Hippocampal formation (tissue), 2 donors: ENCODE measurements at places on chromosomes 1 and 21.

- peak; percentile 24 for DNase-seq
These were observed 7.8 kb upstream of the CHI3L2 start for GRCh38 chr1:111219557-111220286.

- no peak for DNase-seq
These were observed 55.3 kb downstream of the DOP1B start for GRCh38 chr21:36211660-36212512.

GRCh38 chr1:190699165-190699564 is 221.5 kb upstream of the BRINP3 start:
- no peak for DNase-seq

GRCh38 chr1:54792686-54793282 is 8.3 kb downstream of the TTC22 start:
- no peak for DNase-seq

- DNase-seq, result no peak
These were observed 70.5 kb downstream of the TTLL7 start for GRCh38 chr1:83928396-83928795.

GRCh38 chr21:14616380-14617039 is 70.4 kb upstream of the SAMSN1 start:
- no peak for DNase-seq

DNA sequence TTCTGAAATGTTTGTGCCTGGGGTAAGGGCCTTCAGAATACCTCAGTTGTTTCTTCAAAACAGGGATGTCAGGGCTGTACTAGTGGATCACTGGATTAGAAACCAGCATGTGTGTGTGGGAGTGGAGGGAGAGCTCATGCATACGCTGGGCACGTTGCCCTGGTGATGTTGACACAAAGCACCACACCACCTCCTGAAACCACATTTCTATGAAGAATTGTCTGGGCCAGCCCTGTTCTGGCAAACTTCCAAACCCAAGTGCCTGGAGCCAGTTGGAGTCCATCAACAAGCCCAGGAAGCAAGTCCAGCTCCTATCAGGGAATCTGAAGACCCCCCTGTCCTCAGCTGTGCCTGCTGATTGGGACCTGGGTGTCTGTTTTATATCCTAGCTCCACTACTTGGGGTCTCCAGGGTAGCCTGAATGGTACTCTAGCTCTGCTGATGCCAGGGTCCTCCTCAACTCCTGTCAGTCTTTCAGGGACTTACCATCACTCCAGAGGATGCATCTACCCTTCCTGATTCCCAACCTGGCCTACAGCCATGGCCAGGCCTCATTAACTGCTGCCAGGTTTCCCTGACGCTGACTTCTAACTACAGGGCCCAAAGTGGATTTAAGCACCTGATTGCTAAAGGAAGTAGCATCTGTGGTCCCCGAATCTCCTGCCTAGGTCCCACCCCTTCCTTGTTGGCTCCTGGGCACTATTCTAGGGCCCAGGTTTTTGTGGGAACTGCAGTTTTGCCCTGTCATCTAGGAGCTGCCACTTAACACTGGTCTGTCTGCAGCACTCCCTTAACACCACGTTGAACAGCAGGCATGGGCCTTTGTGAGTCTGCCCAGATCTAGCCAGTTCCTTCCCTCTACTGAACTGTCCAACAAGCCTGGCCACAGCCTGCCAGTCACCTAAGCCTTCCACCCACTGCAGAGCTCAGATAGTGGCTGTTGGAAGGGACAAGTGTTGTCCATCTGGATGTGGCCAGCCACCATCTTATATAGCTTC is 45.5 kb downstream of the LPAR3 start:
- peak; percentile 25 for DNase-seq

DNA sequence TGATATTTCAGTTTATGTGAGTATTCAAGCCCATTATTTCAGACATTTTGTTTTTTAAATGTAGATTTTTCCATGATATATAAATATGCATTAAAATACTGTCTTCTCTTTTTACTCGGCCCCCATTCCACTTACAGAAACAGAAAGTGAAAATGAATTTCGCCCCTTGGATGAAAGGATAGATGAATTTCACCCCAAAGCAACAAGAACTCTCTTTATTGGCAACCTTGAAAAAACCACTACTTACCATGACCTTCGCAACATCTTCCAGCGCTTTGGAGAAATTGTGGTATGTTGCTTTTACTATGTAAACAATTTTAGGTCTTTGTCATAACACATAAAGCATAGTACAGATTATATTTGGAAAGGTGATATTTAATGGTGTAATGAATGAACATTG is 59.9 kb downstream of the ZBTB17 start:
- DNase-seq, result no peak

- no peak for DNase-seq
These were observed 1.8 kb downstream of the RNF220 start for GRCh38 chr1:44406737-44407429.

GRCh38 chr21:32359719-32360260 is 33.0 kb downstream of the URB1 start:
- no peak for DNase-seq

DNA sequence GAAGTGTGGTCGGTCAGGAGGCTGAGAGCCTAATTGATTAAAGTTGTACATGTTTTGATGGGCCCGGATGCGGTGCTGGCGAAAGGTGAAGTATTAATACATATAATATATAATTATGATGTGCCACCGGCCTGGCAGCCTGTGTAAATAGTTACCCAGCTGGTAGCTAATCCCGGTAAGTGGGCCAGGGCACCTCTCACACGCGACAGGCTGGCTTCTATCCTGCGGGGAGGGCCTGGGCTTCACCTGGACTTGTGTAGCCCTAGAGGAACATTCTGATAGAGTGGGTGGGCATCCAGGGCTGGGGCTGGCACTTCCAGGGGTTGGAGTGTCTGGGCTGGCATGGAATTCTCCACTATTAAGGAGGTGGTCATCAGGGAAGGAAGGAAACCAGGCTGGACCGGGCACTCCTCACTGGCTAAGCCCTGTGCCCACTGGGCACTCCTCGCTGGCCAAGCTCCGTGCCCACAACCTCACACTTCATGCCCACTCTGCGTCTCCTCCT is 48.3 kb downstream of the IGSF21 start:
- DNase-seq, result no peak

GRCh38 chr1:93685918-93686317 is 4.3 kb upstream of the BCAR3 start:
- DNase-seq, result no peak

- no peak for DNase-seq
These were observed 350.2 kb downstream of the CAMTA1 start for GRCh38 chr1:7135493-7135892.

DNA sequence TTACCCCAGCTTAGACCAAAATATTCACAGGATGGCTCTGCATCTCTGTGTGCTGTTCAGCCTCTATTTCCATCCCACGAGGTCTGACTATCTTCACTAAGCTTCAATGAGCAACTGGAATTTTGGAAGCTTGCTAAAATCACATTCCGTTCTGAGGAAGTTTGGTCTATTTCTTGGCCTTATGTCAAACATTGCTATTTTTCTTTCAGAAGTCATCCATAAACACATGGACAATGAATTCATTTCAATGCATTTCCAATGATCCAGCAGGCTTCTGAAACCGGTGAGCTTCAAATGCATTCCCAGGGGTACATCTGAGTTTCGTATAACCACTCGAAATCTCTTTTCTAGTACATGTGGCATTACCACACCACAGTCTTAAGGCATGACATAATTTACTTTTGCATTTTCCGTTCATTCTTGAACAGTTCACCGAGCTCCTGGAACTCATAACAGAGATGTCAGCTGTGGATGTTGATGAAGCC is 294.1 kb upstream of the KAZN start:
- DNase-seq, result no peak

- DNase-seq, result no peak
These were observed 73.2 kb upstream of the ADGRL4 start for GRCh38 chr1:79079770-79080169.

GRCh38 chr1:13929313-13929712 is 229.3 kb downstream of the PRDM2 start:
- no peak for DNase-seq

- DNase-seq, result no peak
These were observed 28.0 kb upstream of the FOXO6 start for GRCh38 chr1:41333146-41333784.

GRCh38 chr1:109214695-109215623 is 1.2 kb downstream of the SARS1 start:
- no peak for DNase-seq

GRCh38 chr1:61224609-61225008 is 142.2 kb downstream of the NFIA start:
- DNase-seq, result no peak

DNA sequence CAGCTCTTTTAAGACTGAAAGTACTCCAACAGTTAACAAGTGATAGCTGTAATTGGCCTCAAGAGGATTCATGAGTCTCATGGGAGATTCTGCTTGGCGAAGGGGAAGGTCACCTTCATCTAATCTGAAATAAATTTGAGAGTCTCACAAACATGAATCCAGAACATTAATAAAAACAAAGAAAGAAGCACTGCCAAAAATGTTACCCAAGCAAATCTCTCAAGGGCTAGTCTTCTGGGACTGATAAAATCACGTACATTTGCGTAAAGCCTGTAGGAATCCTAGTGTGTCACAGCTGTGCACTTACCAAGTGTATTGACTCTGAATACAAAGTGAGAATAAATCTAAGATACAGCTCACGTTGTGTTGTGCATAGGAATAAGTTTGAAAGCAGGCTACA is 21.2 kb upstream of the NUF2 start:
- DNase-seq, result no peak

- peak; percentile 67 for DNase-seq
These were observed 2.7 kb upstream of the KCNJ9 start for GRCh38 chr1:160078512-160079195.

DNA sequence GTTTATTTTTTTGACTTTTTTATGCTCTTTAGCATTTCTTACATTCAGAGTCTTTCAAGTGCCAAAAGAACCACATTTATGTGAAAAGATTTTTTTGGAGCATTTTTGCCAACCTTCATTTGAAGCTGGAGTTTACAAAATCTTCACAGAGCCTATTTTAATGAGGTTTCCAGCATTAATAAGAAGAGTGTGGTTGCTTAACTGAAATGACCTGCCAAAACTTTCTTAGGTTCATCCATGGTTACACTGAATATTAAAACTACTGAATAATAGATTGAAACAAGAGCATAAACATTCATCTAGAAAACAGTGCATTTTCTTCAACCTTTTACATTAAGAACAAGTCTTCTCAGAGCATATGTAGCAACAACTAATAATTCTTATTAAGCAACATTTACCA is 672.3 kb upstream of the CXADR start:
- no peak for DNase-seq

DNA sequence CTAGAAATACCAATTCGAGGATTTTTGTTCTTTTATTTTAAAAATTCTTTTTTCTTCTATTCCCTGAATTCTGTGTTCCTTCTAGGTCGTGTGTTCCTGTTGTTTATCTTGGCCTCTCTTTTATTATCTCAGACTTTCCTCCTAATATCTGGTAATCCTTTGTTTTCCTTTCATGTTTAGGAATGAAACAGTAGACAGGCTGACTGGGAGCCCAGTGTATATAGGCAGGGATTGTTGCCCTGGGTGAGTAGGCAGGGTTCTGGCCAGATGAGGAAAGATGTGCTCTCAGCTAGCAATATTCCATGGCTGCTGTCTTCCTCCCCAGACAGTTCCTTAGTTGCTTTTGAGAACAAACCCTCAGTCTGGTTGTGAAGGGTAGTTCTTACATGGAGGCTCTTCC is 161.8 kb upstream of the PDE4B start:
- no peak for DNase-seq

GRCh38 chr21:33643658-33644311 is 1.5 kb downstream of the ITSN1 start:
- no peak for DNase-seq

GRCh38 chr1:156623946-156624813 is 5.0 kb downstream of the HAPLN2 start:
- DNase-seq, result no peak

- no peak for DNase-seq
These were observed 25.2 kb downstream of the SLC66A1 start for GRCh38 chr1:19337289-19337688.

DNA sequence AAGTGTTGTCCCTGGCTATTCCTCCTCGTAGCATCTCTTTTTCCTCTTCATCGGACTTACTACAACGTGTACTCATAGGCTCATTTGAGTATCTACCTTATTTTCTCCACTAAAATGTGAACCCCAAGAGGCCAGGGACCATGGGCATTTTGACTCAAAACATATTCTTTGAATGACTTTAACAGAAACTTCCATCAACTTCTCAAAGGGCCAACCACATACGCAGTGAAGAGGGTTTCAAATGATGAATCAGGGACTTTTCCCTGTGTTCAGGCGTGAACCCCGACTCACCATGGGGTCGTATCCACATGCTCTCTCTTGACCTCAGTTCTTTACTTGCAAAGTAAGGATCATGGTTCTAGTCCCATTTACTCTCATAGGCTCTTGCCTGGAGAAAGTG is 20.2 kb upstream of the GPR137B start:
- no peak for DNase-seq

- DNase-seq, result peak; percentile 17
These were observed 20.3 kb downstream of the RXRG start for GRCh38 chr1:165424454-165425216.

- DNase-seq, result no peak
These were observed 147.5 kb downstream of the PTPRU start for GRCh38 chr1:29383746-29384371.

GRCh38 chr1:92804721-92805201 is 19.9 kb upstream of the EVI5 start:
- no peak for DNase-seq

GRCh38 chr1:41856151-41856943 is 62.4 kb downstream of the HIVEP3 start:
- DNase-seq, result no peak

DNA sequence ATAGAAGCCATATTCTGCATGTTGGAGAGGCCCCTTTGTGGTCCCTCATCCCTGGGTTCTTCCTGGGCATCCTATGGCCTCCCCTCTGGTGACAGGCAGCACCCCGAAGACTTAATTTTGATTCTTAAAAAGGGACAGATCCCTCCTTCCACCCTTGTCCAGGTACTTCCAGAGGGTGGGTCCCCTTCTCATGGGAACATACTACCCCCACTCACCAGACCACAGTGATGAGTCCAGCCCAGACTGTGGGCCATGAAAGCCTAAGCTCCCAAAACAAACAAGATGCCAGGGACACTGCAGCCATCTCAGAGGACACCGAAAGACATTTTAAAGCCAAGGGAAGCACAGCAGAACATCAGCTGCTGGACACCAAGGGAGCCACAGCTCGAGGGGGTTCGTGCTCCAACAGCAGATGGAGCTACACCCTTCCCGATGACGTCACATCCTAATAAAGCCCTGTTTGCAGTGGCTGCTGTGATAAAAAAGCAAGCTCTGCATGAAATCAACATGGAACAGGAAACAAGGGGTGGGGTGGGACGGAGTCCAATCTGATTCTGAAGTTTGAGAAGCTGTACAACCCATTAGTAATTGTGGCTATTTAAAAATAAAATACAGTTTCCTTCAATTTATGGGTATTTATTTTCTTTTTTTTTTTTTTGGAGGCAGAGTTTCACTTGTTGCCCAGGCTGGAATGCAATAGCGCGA is 32.4 kb downstream of the GNB1 start:
- DNase-seq, result peak; percentile 58

DNA sequence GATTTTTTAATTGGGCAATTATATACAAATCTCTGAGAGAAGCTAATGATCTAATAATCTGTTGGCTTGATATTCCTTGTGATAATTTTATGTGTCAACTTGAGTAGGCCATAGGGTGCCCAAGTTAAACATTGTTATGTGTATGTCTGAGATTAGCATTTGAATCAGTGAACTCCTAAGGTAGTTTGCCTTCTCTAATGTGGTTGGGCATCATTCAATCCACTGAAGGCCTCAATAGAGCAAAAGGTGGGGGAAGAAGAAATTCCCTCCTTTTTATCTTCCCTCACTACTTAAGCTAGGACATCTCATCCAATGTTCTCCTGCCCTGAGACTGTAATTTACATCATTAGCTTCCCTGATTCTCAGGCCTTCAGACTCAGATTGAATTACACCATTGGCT is 394.5 kb downstream of the LMO4 start:
- no peak for DNase-seq
